ENCODE measurements at places on chromosomes 16 and 17. TPM values are rescaled to one million over a fixed set of nuclear protein-coding genes. Genes with fewer than 3 reads are reported as not detected.

DNA sequence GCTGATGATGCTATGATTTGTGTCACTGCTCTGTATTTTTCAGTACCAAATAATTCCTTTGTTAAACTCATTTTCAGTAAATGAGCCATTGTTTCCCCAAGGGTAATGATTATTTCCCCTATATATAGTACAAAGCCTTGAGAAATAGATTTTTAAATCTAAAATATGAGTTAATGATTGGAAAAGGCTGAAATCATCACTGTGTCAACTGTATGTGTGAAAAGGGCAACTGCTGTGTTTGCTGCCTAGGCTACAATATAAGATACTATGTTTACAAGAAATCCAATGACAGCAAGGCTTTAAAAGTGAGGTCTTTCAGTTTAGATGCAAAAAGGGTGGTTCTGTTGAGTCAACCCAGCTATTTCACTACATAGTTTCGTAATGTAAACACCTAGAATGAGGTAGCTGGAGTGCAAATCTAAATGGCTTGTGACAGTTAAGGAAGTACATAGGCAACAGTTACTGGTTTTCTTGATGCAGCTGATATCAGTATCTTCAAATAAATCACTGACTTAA is 15.3 kb downstream of the NLK start:
- no peak for DNase-seq

DNA sequence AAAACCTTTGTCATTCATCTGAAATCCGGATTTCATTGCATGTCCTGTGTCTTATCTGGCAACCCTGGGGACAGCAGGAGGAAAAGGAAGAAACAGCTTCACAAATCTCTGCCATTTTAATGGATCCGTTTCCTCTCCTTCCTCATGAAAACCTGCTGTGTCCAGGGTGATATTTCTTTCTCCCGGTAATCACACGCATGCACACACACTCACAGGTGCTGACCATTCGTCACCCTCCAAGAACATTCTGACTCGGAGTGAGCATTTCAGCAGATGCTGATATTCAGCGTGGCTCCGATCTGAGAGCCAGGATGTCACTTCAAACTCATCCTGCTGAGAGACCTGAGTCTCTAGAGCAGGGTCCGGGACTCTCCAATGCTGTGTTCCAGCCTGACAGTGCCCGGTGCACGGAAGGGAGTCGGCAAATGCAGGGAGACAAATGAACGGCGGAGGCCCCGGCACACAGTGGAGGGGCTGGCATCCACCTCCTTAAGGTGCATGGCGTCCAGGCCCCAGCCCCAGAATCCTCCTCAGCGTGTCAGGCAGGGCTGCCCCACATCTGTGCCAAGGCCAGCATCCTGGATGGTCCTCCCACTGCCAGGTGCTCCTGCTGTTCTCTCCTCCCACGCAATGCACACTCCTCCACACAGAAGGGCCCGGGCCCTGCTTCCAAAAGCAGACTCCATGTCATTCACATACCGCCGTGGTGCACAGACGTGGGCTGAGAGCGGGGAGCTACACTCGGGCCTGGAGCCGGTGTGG is 70.7 kb downstream of the RBFOX3 start:
- DNase-seq, result no peak

DNA sequence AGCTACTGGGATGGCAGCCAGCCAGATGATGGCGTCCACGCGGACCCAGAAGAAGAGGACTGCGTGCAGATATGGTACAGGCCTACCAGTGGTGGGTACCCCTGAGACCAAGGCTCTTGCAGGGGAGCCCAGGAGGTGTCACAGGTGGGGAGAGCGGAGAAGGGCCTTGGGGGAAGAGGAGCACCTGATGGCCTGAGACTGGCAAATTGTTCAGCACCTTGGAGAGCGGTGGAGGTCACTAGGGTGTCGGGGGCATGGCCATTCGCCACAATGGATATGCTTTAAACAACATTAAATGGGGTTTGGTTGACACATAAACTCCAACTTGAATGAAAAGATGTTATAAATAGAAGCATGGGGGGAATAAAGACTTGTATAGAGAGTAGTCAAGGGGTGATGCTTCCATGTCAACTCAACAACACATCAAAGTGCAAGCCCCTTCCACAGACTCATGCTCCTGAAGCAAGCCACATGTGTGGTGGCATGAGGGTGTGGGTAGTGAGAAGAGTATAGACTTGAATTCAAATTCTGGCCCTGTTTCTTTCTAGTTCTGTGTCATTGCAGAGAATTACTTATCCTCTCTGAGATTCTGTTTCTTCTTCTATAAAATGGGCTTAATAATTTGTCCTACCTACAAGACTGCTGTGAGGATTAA is 22.2 kb downstream of the CLEC19A start:
- DNase-seq, result no peak

DNA sequence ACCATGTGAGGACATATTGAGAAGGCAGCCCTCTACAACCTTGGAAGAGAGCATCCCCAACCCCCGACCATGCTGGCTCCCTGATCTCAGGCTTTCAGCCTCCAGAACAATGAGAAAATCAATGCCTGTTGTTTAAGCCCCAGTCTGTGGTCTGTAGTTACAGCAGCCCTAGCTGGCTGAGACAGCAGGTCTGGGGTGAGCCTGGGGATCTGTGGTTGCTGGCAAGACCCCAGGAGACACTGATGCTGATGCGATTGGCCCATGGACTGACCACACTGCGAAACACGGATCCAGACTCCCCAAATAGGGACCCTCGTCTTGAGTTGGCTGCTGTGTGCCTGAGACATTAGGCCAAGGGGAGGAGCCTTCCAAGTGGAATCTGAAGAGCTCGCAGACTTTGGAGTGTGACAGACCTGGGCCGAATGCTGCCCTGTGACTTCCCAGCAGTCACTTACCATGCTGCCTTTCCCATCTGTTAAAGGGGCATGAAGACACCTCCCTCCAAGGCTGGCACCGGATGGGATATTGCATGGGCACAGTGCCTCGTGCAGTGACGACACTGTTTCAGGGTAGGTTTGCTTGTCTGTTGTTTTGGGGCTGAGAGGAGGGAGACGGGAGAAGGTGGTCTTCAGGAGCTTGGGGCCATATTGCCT is 147.8 kb upstream of the RPL38 start:
- no peak for DNase-seq

DNA sequence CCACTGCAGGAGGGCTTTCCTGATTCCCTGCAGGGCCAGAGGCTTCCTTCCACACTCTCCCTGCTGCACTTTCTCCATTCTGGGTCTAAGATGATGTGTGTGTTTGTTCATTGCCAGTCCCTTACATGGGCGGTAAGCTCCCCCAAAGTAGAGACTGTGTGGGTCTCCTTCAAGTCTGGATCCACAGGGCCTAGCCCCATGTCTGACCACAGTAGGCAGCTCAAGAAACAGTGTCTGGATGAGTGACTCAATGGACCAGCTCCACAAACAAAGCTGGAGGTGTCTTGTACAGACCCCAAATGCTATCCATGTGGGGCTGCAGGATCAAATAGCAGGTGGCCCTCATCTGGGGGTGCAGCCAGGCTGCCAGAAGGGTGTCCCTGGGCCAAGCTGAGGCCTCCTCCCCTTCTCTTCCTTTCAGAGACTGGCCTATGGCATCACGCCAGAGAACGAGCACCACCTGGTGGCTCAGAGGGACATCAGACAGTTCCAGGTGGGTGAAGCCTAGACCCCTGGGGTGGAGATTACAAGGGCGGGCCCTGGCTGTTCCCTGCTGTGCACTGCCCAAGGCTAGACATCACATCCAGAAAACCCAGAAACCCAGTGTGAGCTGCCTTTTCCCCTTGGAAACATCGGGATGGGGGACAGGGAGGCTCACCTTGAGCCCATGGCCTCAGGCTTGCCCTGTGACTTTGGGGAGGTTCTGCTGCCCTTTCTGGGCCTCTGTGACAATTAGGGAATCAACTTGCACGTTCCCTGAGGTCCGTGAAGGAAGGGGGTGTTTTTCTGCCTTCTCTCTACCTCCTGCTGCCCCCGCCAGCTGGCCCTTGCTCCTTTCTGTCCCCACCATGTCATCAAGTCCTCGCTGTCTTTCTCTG is 45.9 kb downstream of the SLC6A2 start:
- DNase-seq, result peak; percentile 65

Gene FTO
- total RNA-seq, result 93.8 TPM

GRCh38 chr17:596763-597644 is 117.6 kb downstream of the VPS53 start:
- DNase-seq, result no peak

Gene HOXB9
- total RNA-seq, result not detected

DNA sequence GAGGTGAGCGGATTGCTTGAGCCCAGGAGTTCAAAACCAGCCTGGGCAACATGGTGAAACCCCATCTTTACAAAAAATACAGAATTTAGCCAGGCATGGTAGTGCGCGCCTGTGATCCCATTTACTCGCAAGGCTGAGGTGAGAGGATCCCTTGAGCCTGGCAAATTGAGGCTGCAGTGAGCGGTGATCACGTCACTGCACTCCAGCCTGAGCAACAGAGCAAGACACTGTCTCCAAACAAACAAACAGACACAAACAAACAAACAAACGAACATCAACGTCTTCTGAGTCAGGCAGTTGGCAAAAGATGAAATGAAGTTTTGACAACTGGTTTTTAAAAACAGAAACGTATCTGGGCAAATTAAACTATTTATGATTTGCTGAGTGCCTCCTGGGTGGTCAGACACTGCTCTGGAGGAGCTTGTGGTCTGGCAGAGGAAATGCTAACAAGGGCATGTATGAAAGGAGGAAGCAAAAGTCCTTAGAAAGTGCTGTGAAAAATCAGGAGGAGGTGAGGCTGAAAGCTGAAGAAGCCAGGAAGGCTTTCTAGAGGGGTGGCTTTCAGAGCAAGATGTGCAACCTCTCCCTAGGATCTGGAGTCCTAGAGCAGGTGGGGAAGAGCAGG is 10.2 kb upstream of the KRT20 start:
- no peak for DNase-seq

Data from cardiac muscle cell (in vitro differentiated cells and primary cell).